ENCODE measurements at places on chromosomes 12 and 14.

DNA sequence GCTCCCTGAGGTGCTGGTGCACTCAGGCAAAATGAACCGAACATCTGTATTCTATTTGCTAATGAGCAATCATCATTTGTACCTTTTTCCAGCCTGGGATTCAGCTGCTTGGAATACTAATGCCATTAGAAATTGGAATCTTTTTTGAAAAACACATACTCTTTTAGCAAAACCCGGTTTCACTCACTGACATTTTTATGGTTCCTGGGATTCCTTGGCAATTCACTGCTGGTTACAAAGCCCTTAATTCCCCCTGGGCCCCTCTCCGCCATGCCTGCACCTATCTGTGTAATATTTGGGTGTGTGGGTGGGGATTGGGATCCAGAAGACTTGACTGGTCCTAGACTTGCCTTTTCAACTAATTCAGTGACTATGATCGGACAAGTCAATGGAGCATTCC, 199.1 kb downstream of the FOXN3 start:
- no peak for DNase-seq

DNA sequence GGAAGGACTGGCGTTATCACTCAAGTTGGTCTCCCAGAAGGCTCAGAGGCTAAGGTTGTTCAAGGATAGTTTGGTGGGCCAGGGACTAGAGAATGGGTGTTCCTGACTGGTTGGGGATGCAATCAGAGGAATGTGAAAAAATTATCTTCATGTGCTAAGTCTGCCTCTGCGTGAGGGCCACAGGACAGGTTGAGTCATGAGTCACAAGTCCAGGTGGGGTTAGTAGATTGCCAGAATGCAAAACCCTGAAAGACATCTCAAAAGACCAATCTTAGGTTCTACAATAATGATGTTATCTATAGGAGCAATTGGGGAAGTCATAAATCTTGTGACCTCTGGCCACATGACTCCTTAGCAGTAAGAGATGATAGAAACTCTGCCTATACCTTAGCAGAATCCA, 220.1 kb upstream of the EEA1 start:
- no peak for DNase-seq

GRCh38 chr12:75781532-75782046, 250.0 kb downstream of the PHLDA1 start:
- no peak for DNase-seq

DNA sequence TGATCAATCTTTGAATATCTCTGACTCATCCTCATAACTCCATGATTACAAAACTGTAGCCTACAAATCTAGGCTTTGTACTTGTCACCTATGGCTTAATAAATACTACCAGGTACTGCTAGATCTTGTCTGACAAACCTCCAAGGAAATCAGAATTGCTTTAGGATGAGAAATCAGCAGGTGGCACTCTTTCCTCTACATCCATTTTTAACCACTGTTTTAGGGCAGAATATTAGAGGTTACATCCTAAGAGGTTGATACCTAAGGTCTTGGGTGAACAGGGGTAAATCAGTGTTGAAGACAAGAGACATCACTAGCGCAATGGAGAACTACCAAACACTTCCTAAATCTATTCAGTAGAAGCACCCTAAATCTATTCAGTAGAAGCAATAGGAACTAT, 63.1 kb upstream of the SOX5 start:
- no peak for DNase-seq

DNA sequence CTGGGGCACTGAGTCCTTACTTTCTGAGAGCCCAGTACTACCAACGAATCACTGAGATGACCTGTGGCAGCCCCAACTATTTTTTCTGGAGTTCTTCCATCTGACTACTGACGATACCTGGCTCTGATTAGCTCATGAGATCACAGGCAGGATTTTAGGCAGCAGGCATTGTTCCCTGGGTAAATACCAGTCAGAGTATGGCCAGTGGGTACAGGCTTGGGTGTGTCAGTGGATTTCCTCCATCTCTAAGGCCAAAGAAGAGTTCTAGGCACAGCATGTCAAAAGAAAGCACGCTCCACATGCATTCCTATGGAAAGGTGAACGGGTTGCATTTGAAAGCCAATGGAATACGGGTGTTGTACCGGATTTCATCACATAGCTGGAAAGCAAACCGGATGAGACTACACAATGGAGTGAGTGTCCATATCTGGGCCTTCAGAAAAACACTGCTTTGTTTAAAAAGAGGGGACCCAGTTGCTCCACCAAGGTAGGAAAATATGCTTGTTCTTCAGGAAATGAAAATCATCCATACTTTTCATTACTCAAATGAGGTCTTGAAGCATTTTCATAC, 55.0 kb downstream of the PAX9 start:
- no peak for DNase-seq

DNA sequence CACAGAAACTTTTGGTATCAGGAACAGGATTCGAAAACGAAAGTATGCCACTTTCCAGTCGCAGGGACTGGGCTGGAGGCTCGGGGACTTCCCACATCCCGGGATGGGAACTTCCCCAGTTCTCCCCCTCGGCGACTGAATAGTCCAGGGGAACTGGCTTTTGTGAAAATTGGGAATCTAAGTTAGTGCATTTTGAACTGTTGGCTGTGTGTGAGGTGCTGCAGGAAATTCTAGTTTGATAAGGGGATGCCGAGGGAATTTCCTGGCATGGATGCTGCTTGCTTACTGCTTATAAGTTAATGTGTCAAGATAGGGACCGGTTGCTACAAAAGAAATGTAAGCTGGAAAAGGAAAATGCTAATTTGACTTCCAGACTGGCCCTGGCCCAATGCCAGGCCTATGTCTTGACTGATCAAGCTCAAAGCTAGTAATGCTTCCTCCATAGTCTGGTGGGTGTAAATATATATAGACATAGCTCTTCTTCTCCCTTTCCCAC, 73.4 kb upstream of the EIF5 start:
- no peak for DNase-seq

DNA sequence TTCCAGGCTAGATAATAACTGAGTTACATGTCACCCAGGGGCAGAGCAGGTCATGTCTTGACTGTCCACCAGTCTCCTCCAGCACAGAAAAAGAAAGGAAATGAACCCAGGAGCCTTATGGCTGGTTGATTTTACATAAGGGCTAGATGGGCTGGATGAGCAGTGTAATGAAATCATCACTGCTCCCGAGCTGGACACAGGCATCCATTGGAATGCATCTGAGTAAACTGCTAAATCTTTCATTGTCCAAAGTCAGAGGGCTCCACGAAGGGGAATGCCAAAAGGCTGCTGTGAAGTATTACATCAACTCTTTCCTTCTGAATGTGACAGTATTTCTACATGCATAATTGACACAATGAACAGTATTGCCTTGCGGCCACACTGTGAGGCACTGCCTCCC, 30.1 kb upstream of the TSPAN11 start:
- DNase-seq, result no peak

- DNase-seq, result no peak
Observed at GRCh38 chr12:69106482-69107118, 132.8 kb upstream of the CPSF6 start.

DNA sequence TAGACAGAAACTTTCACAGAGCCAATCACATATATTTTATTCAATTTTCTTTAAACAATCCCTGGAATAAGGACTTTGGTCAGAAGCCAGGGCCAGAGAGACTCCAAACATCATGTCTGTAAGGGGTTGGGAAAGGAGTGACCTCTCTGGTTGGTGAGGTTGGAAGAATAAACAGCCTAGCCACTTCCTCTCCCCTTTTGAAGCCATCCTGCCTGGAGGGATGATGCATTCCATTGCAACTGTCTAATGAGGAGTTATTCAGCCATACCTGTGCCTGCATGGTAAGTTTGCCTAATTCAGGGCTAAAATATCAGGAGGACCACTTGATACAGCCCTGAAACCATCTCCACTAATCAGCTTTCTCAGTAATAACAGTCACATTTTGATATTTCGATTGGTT, 299.8 kb downstream of the KCNH5 start:
- no peak for DNase-seq

DNA sequence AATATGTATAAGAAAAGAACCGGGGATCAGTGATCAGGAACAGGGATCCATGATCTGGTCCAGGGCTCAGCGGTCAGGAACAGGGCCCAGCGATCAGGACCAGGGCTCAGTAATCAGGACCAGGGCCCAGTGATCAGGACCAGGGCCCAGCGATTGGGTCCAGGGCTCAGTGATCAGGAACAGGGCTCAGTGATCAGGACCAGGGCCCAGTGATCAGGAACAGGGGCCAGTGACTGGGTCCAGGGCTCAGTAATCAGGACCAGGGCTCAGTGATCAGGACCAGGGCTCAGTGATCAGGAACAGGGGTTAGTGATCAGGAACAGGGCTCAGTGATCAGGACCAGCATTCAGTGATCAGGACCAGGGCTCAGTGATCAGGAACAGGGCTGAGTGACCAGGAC, 56.3 kb downstream of the TMEM121 start:
- DNase-seq, result peak; percentile 5

- DNase-seq, result no peak
Observed at GRCh38 chr12:80698847-80699542, 8.4 kb upstream of the MYF6 start.

GRCh38 chr14:21913759-21914158, 240.1 kb upstream of the OR4E1 start:
- DNase-seq, result peak; percentile 34

DNA sequence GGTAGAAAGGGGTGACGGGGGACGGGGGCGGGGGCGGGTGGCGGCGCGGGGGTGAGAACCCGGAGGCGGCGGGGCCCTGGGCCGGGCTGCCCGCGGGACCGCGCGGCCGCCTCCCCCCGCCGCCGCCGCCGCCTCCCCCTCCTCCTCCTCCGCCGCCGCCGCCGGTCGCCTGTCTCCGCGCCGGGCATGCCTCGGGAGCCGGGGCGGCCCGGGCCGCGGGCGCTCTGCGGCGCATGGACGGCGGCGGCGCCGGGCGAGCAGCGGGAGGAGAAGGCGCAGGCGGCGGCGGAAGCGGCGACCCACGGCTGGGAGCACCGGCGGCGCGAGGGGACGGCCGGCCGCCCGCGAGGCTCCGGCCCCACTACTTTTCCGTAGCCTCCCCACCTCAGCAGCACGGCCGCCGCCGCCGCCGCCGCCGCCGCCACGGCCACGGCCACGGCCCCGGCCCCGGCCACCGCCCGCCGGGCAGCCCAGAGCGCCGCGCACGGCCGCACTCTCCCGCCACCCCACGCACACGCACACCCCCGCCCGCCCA, at the start of gene NPAS3:
NPAS3 (plus strand) TSS at position 161 of the 535 bp plus-strand sequence.
- no peak for DNase-seq

GRCh38 chr14:68476212-68477109, 316.4 kb downstream of the ZFP36L1 start:
- DNase-seq, result no peak

- DNase-seq, result no peak
Observed at GRCh38 chr12:54193434-54193833, 4.6 kb upstream of the SMUG1 start.

DNA sequence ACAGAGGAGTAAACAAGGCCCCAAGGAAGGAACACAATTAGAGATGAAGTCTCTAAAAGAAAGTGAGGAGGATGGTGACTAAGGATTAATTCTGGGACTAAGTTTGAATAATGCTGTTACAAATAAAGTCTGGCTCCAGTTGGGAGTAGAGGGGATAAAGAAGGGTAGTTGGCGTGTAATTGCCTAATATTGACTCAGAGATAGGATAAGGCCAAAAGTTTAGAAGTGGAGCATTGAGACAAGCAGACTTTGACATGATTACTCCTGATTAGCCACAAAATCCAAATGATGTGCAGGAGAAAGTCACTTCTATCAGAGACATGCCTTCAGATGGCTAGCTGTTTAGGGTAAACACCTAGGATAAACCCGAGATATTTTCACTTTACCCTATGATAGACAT, 108.4 kb downstream of the PLCZ1 start:
- DNase-seq, result no peak

GRCh38 chr12:66538970-66539369, 139.9 kb downstream of the GRIP1 start:
- no peak for DNase-seq

GRCh38 chr12:132163041-132163910, 19.0 kb downstream of the NOC4L start:
- no peak for DNase-seq

- no peak for DNase-seq
Observed at GRCh38 chr14:90654831-90655276, 161.4 kb downstream of the TTC7B start.

DNA sequence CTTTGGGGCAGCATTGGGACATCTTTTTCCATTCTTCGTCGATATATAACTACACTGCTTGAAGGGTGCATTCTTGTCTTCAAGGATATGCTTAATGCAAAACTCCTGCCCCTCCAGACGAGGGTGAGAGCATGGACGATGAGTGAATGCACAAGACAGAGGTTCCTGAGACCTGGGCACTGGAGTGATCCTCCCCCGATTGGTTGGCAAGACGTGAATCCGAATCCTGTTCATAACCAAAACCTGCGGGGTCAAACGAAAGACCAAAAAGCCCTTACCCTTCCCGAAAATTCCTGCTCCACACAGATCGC, 684 bp downstream of the KANSL2 start:
- DNase-seq, result no peak

DNA sequence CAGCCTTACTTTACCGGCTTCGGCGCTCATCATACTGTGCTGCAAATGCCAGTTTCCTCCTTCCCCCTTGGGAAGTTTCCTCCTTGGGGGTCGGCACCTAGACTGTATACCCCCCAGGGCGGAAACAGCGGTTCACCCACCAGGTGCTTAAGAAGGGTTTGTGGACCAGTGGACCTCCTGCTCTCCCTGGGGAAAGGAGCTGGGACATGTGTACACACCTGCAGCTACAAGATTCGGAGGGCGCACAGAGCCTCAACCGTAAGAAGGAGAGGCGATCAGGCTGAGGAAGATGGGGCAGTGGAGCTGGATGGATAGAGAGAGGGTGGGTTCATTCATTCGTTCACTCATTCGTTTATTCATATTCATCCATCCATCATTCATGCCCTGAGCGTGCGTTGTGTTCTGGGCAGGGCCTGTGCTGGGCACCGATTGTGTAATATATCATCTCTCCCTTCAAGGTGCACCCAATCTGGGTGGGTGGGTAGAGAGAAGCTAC, 717 bp upstream of the ZNF839 start:
- DNase-seq, result no peak

GRCh38 chr14:87102811-87103378, 890.1 kb downstream of the GALC start:
- DNase-seq, result no peak

DNA sequence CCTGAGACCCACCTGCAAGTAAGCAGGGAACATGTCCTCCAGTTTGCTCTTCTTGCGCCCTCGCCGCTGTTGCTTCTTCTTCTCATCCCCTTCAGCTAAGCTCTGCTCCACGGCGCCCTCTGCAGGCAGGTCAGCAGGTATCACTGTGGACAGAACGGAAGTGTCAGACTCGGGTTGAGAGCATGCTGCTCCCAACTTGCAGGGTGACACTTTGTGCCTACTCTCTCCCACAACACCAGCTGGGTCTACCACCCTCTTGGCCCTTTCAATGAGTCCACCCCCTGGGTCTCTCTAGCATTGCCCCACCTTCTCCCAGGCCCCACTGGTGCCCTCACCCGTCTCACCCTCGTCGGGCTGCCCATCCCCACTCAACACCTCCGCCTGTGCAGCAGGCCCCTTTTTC, 16.7 kb downstream of the KMT2D start:
- DNase-seq, result peak; percentile 66

GRCh38 chr14:79549515-79549914, 661.8 kb downstream of the DIO2 start:
- no peak for DNase-seq

- DNase-seq, result no peak
Observed at GRCh38 chr12:80659512-80660063, 47.8 kb upstream of the MYF6 start.

GRCh38 chr14:22386924-22387775, 201.9 kb downstream of the DAD1 start:
- no peak for DNase-seq

- peak; percentile 44 for DNase-seq
Observed at GRCh38 chr14:101965181-101965544, 790 bp downstream of the DYNC1H1 start.

GRCh38 chr12:77953528-77954205, 123.0 kb downstream of the NAV3 start:
- no peak for DNase-seq
